Natural killer cell (primary cell): ENCODE measurements at places on chromosomes 2 and 18. TPM values are rescaled to one million over a fixed set of nuclear protein-coding genes. Genes with fewer than 3 reads are reported as not detected.

The CYB5A gene
- total RNA-seq: 14.6 TPM

The MGAT4A gene
- total RNA-seq: 91.6 TPM

- DNase-seq: no peak
Measured at GRCh38 chr2:33378556-33379210, 97.8 kb upstream of the RASGRP3 start.

GRCh38 chr2:43170405-43171105 lies 55.9 kb downstream of the ZFP36L2 start:
- peak; percentile 63 for DNase-seq

The ANO7 gene
- total RNA-seq: 1.1 TPM

The SLC30A3 gene
- not detected for total RNA-seq

- no peak for DNase-seq
Measured at GRCh38 chr18:9446839-9447238, 28.5 kb upstream of the RALBP1 start.

GRCh38 chr2:68646303-68646702 lies 2.9 kb downstream of the PROKR1 start:
- DNase-seq: no peak

The PRKAG3 gene
- total RNA-seq: not detected

The SPATA3 gene
- total RNA-seq: not detected
